NCI-H748 treated with DMSO at 0.1 percent for 48 hours (cell line): ENCODE measurements at places on chromosomes 4 and X.

DNA sequence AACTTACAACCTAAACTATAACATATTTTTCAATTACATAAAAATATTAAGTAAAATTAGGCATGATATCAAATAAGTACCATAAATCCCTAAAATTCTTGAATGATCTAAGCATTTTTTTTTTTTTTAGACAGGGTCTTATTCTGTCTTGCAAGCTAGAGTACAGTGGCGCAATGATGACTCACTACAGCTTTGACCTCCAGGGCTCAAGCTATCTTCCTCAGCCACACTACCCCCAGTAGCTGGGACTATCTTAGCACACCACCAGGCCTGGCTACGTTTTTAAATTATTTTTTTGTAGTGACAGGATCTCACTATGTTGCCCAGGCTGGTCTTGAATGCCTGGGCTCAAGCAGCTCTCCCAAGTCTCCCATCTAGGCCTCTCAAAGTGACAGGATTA, 1042.3 kb downstream of the FSTL5 start:
- no peak for DNase-seq

DNA sequence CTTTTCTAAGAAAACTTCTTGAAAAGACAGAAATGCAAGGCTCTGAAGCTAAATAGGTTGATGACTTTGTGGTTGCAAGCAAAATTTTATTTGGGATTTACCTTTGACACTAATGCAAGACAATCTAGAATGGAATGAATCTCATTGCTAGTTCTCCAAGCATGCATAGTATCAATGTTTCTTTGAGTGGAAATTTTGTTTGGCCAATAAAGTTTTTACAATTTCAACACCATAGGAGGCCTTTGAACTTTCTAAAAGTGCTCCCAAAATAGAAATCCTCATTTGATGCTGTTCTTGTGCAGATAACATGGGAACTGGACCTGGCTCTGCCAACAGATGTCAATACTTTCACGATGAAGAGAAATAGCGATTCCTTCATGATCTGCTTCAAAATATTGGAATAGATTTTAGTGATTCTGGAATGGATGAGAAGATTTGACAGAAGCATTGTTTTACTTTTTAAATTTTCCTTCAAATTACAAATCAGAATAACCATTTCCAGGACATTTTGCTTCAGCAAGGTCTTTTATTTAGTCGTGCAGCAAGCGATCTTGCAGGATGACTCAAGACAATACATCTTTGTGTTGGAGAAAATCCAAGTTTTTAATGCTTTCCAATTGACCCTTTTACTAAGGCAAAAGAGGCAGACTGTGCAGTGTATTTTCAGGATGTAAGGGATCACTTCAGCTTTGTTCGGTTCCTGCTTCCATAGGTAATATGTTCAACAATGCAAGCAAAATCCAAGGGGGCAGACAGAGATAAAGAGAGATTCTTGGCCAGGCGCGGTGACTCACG, 51.7 kb upstream of the OTUD4 start:
- no peak for DNase-seq

DNA sequence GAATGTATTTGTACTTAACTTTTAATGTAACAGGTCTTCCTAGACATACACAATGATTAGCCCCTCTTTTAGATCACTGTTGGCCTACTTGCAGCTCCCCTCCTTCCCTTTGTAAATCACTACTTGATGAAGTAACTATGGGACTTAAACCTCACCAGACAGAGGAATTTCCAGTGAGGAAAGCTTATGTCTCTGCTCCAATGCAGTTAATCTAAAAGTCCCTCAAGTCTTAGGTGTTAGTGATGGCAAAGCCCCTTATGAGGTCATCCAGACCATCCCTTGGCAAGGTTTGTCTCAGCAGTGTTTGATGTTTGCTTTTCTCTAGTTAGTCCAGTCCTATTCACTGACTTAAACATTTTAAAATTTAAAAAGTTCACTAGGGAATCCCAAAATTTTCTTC, 877.3 kb upstream of the INTU start:
- no peak for DNase-seq

DNA sequence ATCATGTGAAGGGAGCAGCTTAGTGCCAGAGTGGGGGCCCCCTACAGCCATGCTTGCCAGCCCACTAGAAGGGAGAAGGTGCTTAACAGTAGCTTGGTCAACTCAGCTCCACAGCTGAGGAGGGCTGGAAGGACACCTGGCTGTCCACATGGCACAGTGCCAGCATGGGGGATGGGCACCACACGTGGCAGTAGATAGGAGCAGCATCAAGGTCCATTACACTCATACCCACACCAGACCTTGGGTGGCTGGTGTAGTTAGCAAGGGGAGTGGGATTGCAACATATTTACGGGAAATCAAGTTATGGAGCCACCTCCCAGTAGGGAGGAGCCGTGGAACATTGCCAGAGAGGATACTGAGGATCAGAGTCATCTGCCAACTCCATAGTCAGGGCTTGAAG, 37.9 kb upstream of the SLC4A4 start:
- DNase-seq: no peak

- DNase-seq: no peak
These were observed 29.0 kb downstream of the CLOCK start for GRCh38 chr4:55517526-55518229.

GRCh38 chr4:18201885-18202284, 180.3 kb upstream of the LCORL start:
- no peak for DNase-seq

DNA sequence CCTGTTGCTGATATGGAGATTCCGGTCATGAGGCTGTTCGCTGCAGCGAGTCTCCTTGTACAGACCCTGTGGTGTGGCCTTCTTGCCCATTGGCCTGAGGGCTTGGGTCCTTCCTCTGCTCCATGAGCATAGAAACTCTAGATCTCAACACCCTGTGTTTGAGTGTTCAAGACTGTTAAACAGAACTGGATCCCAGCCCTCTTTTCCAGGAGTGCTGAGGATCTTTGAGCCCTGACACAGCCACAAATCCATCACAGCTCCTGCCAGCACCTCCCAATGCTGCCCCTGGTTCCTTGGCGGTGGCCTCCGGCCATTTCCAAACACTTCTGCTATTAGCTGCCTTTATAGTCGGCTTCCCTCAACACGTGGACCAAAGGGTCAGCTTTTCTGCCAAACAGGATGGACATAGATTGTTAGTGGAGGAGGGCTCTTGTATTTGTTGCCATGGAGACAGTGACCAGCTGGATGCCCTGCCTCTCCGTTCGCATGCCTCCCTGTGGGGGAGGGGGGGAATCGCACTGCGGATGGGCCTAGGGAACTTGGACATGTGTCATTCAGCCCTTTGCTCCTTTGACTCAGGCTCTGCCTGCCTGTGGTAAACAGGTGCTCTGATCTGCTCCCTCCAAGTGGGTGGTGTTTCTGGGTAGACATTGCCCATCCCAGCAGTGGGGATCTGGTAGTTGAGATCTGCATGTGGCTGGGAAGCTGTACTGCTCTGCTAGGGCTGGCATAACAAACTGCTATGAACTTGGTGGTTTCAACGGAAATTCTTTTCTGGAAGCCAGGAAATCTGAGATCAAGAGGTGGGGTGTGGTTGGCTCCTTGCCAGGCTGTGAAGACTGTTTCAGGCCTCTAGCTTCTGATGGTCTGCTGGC, 6.9 kb upstream of the WDR1 start:
- DNase-seq: peak; percentile 16

DNA sequence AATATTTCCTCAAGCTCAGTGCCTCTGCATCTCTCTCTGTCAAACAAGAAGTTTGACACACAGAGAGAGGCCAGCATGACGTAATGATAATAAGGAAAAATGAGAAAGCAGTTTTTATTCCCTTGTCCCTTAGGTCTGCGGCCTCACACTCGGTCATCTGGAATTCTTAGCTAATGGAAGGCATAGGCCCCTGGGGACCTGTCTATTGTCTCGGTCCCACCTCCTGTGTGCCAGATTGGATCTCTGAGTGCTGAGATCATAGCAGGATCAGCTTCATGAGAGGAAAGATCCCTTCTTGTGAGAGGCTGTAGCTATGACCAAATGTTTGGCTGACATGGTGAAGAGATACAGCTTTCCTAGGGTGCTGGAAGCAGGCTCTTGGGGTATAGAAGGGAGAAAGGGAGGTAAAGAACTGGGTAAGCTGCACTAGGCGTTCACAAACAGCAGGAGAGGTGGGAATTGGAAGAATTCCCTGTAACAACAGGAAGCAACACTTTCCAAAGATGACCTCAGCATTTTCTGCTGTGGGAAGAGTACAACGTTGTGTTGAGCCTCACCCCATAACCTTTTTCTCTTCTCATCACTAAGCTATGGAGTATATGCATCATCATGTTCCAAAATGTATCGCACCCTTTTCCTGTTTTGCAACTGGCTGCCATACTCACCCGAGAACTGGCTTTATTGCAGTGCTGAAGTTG, 20.2 kb downstream of the TMEM31 start:
- DNase-seq: no peak

DNA sequence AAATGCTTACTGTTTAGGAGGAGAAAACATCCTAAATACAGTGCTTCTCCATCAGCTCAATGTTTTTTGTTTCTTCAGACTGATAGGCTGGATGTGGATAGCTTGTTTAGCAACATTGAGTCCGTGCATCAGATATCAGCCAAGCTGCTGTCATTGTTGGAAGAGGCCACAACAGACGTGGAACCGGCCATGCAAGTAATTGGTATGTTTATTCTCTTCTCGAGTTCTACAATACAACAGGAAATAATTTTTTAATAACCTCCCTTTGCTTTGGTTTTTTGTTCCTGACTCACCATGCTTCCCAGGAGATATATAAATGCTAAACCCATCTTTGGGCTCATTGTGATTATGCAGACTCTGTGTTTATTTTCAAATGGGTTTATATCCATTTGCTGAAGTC, 60.9 kb downstream of the ARHGEF38 start:
- peak; percentile 90 for DNase-seq

DNA sequence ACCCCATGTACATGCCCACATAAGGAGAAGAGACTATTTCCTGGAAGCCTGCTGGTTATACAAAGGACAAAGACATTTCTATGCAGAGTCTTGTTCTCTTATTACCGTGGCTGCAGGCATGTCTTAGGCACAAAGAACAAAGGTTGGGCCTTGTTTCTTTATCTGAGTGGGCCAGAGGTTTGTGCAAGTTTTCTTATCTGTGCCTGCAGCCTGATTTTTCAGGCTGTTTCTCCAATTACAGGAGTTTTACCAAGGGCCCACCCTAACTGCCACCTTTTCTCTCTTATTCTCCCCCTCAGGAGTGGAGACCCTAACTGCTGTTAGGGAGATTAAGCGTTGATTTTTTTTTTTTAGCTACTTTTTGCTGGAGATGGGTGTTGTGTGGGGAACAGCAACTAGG, 3.5 kb downstream of the TENT5D start:
- no peak for DNase-seq

- no peak for DNase-seq
These were observed 118.1 kb downstream of the SMIM20 start for GRCh38 chr4:26032142-26032541.

DNA sequence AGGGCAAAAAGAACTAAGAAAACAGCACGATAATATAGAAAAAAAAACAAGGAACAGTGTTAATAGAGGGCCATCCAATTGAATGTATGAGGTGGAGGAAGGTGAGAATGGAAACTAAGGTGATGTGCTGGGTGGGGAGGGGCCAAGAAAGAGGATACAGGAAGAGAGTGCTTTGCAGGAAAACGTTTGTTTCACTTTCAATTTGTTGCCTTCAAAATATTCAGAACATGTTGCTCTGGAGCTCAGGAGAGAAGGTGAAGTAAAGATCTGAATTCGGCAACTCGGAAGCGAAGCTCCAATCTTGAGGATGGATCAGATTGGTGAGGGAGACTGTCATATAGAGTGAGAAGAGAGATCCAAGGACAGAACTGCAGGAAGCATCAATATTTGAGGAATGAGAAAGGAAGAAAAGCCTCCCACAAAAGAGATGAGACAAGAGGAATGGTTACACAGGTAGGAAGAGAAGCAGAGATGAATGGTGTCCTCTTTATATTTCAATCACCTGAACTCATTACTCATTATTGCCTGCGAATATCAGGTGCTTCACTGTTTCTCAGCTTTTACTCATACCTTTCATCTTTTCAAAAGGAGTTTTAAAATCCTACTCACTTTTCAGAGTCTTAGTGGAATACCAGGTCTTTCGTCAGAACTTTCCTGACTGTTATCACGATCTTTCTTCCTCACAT, 14.7 kb upstream of the SEC24D start:
- peak; percentile 8 for DNase-seq

GRCh38 chr4:139607502-139608060, 51.6 kb upstream of the SETD7 start:
- no peak for DNase-seq

GRCh38 chrX:110853610-110854009, 58.0 kb upstream of the CHRDL1 start:
- DNase-seq: peak; percentile 20

DNA sequence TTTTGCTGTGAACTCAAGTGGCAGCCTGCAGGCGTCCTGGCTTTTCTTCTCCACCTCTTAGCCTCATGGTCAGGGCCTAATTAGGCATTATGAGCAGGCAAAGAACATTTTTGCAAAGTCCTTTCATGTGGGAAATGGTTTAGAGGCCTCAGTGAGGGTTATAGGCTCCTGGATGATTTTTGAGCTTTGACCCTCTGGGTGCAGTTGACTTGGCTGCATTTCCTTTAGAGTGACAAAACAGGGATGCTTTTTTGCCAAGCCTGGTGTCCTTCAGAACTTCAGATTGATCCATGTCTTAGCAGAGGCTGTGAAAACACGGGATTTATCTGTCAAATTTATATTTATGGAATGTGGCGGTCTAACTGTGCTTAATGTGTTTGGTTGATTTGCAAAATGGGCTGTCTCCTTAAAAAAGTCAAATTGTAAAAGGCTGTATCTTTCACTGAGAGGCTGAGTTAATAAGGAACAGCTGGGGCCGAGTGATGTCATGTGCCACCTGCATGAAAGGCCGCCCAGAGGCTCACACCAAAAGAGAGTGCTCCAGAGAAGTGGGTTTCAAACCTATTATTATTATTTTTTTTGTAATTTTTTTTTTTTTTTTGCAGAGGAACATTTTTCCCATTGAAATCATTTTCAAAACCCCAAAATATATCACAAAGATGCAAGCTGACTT, 192.2 kb upstream of the ARX start:
- DNase-seq: no peak

DNA sequence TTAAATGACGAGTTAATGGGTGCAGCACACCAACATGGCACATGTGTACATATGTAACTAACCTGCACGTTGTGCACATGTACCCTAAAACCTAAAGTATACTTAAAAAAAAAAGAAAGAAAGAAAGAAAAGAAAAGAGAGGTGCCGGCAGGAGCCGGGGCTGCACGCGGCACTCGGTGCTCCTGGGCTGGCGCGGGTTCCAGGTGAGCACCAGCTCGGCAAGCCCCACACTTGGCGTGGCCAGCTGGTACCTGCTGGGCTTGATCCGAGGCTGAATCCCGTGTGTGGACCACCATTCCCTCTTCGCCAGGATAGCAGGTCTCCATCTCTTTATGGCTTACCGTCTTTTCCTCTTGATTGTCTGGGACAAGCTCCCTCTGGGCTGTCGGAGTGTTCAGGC, 17.9 kb upstream of the HERC6 start:
- DNase-seq: no peak

DNA sequence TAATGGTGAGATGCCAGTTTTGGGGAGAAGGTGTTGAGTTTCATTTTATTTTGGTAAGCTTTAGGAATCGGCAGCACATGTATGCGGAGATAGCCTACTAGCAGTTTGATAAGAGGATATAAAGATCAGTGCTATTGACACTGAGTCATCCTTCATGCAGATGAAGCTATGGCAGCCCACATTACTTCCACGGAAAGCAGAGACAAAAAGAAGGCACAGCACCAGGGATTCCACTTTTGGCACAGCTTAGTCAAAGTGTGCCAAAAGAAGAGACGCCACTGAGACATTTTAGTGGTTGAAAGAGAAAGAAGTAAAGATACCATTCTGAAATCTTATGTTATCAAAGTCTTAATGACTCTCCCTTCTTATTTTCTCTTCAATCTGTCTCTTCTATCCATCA, 103.8 kb downstream of the GABRB1 start:
- no peak for DNase-seq
